ENCODE measurements at places on chromosomes 4 and X.

GRCh38 chr4:56276547-56276946 is 110.7 kb downstream of the AASDH start:
- DNase-seq: no peak

- DNase-seq: no peak
Observed at GRCh38 chr4:183012879-183013729, 86.0 kb upstream of the WWC2 start.

DNA sequence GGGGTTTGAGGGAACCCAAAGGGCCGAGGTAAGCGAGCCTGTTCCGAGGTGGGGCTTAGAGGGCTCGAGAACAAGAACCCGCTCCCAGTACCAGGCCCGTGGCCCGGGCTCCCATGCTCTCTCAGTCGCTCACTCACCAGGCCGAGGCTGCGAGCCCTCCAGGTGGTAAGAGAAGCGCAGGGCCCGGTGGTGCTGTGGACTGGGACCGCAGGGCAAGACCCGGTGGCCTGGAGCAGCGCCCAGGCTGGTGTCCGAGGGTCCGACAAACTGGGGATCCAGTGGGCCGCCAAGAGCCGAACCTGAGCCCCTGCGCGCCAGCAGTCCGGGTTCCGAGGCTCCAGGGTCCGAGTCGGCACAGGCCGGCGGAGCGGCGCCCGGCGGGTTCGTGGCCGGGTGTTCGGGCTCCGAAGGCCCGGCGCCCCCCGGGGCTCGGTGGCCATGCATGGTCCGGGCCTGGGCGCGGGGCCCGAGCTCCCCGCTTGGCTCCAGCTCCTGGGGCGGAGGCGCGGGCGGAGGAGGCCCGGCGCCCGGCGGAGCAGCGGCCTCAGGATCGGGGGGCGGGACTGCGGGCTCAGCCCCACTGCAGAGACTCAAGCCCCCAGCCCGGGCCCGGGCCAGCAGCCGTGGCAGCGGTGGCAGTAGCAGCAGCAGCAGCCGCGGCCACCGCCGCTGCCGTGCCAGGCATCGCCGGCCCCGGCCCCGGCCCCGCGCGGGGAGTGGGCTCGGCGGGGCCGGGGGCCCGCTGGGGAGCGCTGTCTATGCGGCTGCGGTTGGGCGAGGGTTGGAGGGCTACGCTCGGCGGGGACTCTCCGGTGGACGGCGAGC is 833 bp downstream of the FGD1 start:
- DNase-seq: no peak

DNA sequence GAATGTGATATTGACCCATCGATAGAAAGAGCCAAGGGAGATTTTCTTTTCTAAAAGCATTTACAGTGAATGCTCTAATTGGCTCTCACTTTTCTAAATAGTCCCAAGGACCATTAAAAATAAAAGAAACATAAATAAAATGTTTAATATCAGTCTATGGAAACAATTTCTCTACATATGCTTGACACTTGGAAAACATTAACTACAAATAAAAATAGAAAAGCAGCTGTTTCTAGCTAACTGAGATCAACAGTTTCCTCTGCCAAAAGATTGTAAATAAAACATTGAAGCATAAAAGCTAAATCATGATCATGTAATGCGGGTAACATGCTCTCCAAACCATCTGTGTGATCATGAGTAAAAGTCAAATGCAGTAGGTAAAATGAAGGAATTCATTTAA is 49.7 kb downstream of the CORIN start:
- DNase-seq: no peak

GRCh38 chrX:123087326-123087725 is 96.8 kb upstream of the GRIA3 start:
- no peak for DNase-seq

- no peak for DNase-seq
Observed at GRCh38 chr4:88860586-88860985, 163.0 kb upstream of the NAP1L5 start.

DNA sequence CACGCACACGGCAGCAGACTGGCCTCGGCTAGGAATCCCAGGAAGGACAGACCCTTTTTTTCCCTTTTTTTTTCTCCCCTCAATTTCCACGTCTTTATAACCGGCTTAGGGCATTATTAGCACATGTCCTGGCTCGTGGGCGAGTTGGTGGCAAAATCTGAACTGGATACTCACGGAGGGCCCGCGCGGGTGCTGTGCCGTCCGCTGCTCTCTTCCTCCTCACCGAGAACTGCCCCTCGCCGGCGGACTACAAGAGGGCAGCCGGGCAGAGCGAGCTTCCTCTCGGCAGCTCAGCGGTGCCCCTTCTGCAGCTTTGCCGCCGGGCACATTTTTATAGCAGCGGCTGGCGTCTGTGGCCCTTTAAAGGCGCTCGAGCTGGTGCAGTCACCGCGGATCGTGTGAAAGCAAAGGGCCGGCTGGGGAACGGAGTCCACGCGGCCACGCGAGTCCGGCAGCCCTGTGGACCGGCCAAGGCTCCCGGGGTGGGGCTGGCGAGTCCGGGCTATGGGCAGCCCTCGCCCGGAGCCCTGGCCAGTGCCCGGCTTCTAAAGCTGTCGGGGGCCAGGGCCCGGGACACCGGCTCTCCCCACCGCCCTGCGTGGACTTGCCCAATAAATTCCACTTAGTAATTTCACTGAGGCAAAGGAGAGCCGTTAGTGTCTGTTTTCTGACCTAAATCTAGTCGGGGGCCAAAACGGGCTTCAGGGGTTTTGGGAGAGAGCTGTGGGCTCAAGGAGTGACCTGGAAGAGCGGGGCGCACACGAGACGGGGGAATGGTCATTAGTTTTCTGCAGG is 1.3 kb upstream of the CITED1 start:
- DNase-seq: peak; percentile 63

DNA sequence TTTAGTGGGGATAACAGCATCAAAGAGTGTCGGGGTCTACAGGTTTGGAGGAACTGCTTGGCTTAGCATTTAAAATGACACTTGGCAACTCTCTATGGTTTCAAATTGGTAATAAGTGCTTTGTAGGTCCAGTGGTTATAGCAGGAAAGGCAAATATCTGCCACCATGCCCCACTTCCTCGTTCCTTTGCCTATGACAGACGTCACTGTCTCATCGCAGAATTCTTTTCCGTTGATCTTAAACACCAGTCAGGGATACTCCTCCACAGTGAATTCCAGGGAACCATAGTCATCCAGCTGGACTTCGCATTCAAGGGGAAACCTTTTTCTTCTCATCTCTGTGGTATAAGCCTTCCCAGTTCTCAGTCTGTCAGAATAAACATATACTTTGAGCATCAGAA is 319.1 kb downstream of the GPAT3 start:
- no peak for DNase-seq

DNA sequence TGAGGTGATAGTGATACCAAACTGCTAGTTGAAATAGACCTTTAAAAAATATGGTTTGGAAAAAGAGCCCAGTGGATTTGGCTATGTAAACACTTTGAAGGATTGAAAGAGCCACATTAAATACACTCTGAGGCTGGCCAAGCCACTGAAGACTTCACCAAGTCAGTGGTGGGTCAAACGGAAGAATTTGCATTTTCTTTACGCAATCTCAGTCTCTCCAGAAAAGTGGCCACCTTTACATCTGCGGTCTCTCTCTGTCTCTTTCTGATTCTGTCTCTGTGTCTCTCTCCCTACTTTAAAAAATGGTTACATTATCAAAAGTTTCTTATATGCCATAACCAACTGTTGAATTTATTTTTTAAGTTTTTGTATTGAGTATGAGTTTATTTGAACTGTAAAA is 651.2 kb upstream of the PITX2 start:
- DNase-seq: no peak

GRCh38 chr4:141021397-141022110 is 111.7 kb downstream of the RNF150 start:
- DNase-seq: no peak

GRCh38 chr4:26356081-26356501 is 35.3 kb downstream of the RBPJ start:
- DNase-seq: no peak

- DNase-seq: peak; percentile 56
Observed at GRCh38 chr4:25925486-25926201, 11.6 kb downstream of the SMIM20 start.

GRCh38 chr4:170139764-170140163 is 50.0 kb upstream of the AADAT start:
- no peak for DNase-seq

DNA sequence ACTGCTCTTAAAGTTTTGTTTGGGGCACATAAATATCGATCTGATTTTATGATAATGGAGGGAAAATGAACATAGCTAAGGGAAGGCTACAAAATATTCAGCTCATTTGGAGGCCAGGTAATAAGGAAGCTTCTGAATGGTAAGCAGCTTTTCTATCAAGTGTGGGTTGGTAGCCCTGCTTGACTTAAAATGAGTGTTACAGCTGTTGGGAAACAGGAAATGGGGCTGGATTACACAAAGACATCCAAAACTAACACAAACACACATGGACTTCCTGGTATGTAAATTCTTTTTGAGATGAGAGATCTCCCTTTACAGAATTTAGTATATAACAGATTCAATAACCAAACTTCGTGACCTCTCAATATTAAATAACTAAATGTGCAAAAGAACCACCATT is 58.0 kb downstream of the FGF16 start:
- DNase-seq: no peak

DNA sequence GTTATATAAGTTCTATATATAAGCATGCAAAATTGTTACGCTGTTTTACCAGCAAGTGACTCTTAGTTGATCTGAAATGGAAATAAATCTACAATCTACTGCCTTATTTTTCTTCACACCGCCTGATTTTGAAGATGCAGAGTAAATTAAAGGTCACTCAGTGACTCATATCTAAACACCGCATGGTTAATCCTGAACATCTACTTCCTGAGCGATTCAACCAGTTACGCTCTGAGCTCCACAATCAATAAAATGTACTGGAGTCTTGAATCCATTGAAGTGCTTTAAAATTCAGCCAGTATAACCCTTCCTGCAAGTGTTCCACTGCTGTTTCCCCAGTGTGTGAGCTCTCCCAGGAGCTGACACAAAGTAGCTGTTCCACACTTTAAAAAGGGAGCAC is 192.8 kb downstream of the SLC7A11 start:
- DNase-seq: no peak

DNA sequence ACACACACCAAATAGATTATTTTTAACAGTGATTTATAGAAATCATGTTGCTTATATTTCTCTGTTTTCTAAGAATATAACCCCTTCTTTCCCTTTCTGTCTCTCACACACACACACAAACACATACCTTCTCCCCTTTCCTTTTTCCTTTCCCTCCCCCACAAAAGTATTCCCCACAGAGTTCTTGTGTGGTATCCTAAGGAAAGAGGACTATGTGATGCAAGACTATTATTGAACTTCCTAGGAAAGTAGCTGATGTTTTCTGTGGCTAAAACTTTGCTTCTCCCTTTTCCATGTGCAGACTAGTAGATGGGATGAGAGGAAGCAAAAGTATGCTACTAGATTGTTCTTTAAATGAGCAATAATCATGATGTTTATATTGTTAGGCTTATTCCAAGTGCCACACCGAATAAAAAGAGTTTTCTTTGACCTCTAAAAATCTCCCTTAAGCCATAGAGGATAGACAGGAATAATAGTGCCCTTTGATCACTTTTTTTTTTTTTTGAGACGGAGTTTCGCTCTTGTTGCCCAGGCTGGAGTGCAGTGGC is 38.7 kb downstream of the CPEB2 start:
- no peak for DNase-seq

DNA sequence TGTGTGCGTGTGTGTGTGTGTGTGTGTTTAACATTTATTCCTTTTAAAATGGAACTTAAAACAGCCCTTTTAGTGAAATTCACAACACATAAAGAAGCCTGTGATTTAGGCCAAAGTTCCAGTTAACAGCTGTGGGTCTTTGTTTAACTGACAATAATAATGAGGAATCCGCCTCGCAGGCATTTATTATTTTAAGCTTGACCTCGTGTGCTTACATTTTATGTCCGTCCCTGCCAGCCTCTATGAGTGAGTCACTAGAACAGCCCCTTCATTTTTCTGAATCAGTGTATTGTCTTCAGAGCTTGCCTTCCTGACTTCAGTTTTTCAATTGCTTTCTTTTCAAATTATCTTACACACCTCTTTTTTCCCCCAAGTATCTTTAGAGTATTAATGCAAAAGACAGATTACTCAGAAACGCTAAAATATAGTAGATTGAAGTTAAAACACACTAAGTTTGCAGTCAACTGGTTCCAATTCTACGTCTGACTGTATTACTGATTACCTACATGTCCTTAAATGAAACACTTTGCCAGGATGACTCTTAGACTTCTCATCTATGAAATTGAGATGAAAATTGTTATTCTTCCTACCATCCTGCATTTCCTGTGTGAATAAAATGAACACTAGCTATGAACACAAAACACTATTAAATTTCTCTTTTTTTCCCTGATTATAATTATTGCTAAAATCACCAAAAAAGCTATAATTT is 319.6 kb upstream of the HS3ST1 start:
- DNase-seq: no peak

DNA sequence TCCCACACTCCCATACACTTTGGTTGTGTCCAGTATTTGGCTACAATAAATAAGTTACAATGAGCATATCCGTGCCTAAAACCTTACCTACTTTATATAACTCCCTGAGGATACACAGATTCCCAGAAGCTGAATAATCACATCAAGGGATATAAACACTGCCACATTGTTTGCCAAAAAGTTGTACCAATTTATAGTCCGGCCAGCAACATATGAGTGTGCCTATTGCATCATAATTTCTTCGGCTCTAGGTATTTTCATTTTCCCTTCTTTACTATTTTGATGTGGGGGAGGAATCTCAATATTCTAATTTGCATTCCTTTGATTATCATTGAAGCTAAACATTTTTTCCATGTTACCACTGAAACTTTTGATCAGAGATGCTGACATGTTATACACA is 146.4 kb downstream of the PCDH19 start:
- DNase-seq: no peak

- peak; percentile 3 for DNase-seq
Observed at GRCh38 chrX:114344756-114345349, 239.0 kb upstream of the HTR2C start.

GRCh38 chrX:55098691-55099090 is 9.9 kb downstream of the PAGE2 start:
- no peak for DNase-seq

GRCh38 chrX:53950130-53950733 is 94.0 kb downstream of the PHF8 start:
- no peak for DNase-seq

DNA sequence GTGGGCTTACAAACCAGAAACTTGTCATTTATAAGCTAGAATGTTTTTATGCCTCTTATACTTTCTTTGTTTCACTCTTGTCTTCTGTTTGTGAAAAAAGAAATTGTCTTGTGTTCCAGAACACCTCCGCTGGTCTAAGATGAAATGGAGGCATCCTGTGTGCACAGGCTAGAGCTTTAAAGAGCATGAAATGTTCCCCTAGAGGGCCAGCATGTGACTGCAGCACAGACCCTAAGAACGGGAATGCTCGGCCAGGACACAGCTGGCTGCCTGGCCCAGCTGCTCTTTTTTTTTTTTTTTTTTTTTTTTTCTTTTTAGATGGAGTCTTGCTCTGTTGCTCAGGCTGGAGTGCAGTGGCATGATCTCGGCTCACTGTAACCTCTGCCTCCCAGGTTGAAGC is 33.6 kb downstream of the SETD7 start:
- no peak for DNase-seq

GRCh38 chr4:152165846-152166245 is 370.0 kb downstream of the FBXW7 start:
- DNase-seq: no peak
